ENCODE measurements at places on chromosomes 2 and 18. TPM values are rescaled to one million over a fixed set of nuclear protein-coding genes. Genes with fewer than 3 reads are reported as not detected.

DNA sequence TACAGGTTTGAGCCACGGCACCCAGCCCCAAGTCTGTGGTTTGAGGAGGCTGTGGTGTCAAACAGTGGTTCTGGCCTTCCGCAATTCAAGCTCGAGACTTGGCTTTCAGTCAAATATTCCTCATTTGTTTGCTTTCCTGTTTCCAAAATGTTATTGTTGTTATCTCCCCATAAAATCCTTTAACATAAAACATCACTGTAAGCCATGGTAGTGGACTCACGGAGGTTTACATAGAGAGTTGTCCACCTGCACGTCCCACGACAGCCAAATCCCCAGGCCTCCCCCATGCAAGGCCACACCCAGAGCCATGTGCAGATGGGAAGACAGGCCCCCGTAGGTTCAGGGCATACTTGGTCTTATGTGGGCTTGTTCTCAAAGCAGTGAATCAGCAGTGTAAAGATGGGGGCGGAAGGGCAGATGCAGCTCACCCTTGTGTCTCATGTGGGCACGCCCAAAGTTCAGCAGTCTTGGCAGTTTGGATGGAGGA is 18.9 kb upstream of the ST3GAL5 start:
- no peak for DNase-seq

- DNase-seq, result no peak
These were observed 110.3 kb downstream of the NOL10 start for GRCh38 chr2:10579441-10579840.

- DNase-seq, result no peak
These were observed 117.8 kb downstream of the GLI2 start for GRCh38 chr2:120853306-120854013.

- DNase-seq, result no peak
These were observed 62.8 kb upstream of the HDAC4 start for GRCh38 chr2:239463541-239464165.

GRCh38 chr18:48613589-48614404 is 75.0 kb downstream of the CTIF start:
- no peak for DNase-seq

DNA sequence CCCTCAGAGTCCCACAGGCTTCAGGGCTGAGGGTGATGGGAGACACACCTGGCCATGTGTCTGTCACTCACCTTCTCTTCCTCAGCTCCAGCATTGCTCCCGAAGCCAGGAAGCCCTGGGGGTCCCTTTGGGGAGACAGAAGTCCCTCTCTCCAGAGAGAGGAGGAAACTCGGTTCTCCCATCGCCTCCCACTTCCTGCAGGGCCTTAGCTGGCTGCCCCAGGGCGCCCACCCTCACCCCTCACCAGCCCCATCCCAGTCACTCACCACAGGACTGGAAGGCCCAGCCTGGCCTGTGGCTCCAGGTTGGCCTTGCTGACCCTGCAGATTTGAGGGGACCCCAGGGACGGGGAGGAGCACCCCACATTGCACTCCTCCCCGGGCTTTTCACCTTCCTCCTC is 2.7 kb upstream of the RAB6D start:
- no peak for DNase-seq

DNA sequence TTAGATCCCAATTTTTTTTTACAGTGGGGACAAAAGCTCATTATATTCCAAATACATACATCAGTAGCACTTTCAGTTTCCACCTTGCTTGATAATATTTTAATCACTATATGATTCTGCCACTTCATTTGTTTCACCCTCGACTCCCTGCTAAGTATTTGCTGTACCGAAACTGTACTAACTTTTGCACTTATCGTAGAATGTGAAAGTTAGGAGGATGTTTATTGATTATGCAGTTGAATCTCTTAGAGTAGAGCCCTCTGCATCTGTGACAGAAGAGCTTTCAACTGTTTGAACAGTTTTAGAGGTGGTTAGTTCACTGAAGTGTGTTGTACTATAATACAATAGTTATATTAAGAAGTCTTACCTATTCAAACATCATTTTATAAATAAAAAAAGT is 20.8 kb downstream of the NCOA1 start:
- DNase-seq, result no peak

Gene MBOAT2
- 29.0 TPM for total RNA-seq

- DNase-seq, result no peak
These were observed 1.3 kb downstream of the MAPRE2 start for GRCh38 chr18:35042389-35043071.

Gene CAPN14
- total RNA-seq, result 0.20 TPM

Gene GAD1
- 19.4 TPM for total RNA-seq

DNA sequence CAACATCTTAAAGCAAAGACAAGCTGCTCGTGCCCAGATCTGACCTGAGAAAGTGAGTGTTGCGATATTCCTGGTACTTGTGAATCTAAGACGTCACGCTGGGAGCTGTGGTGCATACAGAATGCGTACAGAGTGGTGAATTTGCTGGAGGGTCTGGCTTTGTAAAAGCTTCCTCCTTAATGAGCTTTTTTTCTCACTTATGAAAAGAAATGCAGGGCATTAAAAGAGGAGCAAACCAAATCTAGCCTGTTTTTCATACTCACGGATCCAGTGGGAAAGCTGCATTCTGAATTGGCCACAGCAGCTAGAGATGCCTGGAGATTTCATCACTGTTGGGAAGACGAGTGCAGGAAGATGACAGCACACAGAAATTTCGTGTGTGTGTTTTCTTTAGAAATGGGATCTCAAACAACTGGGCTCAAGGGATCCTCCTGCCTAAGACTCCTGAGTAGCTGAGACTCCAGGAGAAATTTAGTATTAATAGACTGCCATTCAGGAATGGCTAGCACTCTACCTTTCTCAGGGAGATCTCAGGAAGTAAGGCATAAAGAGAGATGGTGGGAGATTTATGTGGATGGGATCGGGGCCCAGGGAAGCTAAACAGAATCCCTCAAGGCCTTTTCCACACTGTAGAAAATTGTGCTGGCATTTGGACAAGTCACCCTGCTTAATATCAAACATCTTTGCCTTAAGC is 181.3 kb downstream of the ALPK2 start:
- DNase-seq, result no peak

- no peak for DNase-seq
These were observed 513.4 kb upstream of the NETO1 start for GRCh38 chr18:73381016-73381698.

Gene CSRNP3
- 4.2 TPM for total RNA-seq

DNA sequence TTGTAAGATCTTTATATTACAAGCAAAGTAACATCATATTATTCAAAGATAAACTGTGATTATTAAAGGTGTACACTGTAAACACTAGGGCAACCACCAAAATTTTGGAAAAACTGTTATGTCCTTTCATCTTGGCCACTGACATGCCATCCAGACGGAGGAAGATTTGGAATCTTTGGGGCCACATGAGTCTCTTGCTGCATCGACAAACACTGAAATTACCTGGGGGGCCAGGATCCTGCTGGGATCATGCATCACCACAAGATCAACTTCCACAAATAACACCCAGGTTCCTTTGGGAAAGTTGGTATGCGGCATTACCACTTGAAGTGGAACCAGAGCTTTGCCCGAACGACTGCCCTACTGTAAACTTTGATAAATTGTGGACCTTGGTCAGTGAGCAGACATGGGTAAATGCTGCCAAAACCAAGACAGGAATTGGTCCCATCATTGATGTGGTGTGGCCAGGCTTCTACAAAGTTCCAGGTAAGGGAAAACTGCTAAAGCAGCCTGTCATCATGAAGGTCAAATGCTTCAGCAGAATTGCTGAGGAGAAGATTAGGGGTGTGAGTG is 110.6 kb upstream of the UXS1 start:
- DNase-seq, result no peak

- no peak for DNase-seq
These were observed 195.6 kb downstream of the TGIF1 start for GRCh38 chr18:3645384-3646156.

Gene CRACDL
- total RNA-seq, result 6.3 TPM

Gene ZAP70
- total RNA-seq, result not detected

DNA sequence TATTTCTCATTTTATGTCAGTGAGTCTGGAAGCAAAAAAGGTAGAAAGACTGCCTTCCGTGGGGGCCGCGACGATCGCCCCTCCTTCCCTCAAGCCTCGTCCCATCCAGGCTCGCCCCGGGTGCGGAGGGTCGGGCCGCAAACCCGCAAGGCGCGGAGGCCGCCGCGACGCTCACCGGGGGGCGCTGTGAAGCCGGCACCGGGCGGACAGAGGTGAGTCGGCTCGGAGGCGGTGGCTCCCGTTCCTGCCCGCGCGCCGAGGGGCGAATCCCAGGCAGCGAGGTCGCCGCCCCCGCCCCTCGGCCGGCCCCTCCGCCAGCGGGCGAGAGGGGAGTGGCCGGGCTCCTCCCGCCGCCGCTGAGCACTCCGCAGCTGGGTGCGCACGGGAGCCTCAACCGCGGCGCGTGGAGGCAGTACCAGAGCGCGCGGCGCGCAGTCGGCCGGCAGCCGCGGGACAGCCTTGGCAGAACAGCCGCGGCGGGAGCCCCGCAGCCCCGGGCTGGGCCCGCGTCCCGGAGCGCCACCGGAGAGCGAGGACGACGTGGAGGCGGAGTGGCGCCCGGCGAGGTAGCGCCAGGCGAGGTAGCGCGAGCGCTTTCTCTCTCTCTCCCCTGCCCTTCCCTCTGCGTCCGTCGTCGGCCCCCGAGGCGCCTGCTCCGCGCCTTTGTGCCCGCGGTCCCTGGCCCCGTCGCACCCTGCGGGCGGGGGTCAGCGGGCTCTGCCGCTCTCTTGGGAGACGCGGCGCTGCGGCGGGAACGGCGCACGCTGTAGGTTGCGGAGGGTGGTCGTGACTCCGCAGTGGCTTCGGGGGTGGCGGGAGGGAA is at the start of gene MYO1B:
Gene MYO1B, plus strand, starts transcription at position 359 of the 823 bp plus-strand sequence. CDS start 31,492 bp downstream, outside the sequence.
- peak; percentile 34 for DNase-seq

Gene CERKL
- 1.2 TPM for total RNA-seq

DNA sequence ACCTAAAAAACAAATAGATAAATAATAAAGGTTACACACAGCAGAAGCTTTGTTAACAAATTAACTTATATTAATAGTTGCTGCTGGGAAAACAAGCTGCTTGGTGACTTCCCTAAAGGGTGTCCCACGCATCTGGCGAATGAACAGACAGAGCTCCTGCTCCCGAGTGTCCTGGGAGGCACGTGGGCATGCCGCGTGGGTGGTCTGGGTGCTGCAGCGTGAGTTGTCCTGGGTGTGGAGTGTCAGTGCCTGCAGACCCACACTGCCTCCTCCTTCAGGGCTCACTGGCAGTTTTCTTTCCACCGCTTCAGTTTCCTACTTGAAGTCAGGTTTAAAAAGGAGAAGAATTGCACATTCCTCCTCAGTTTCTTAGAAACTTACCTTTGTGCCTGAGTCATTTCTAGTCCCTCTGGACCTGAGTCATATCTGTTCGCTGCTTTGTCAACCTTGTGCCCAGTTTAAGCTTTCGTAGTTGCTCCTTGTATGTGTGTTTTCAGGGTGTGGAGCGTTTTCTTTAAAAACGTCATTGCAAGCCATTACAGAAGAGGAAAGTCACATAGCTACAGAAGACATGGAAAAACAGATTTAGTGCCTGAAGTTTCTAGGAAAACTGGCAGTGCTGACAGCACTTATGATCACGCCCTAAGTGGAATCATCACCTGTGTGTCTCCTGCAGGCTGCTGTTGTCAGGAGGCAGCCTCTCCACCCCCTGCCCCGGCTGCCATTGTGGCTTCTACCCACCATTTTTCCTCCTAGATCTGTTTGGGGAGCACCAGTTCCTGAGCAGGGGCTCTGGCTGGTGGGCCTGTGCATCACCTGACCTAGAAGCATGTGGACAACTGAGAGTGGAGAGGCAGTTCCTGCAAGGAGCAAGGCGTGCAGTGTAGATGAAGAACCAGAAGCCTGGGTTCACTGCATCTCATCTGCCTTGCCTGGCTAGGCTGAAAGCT is 24.5 kb downstream of the IMPA2 start:
- peak; percentile 89 for DNase-seq

- no peak for DNase-seq
These were observed 57.8 kb downstream of the PDE1A start for GRCh38 chr2:182368996-182369395.

Measured in renal cortical epithelial cell (primary cell).